ENCODE measurements at places on chromosomes 4 and X. TPM values are rescaled to one million over a fixed set of nuclear protein-coding genes. Genes with fewer than 3 reads are reported as not detected.
A peak's percentile ranks its signal among the peaks of the same experiment; 100 is the strongest.

RAI2 gene
- 0.50 TPM for total RNA-seq

GRCh38 chr4:23915459-23916132, 25.7 kb upstream of the PPARGC1A start:
- H3K4me3 ChIP-seq: no peak overlapping the region
- no peaks in the 10 kb centered on the region for H3K27me3 ChIP-seq
- no peak overlapping the region for H3K27ac ChIP-seq
- no peaks in the 10 kb centered on the region for H3K36me3 ChIP-seq
- H3K4me1 ChIP-seq: no peaks in the 10 kb centered on the region

DNA sequence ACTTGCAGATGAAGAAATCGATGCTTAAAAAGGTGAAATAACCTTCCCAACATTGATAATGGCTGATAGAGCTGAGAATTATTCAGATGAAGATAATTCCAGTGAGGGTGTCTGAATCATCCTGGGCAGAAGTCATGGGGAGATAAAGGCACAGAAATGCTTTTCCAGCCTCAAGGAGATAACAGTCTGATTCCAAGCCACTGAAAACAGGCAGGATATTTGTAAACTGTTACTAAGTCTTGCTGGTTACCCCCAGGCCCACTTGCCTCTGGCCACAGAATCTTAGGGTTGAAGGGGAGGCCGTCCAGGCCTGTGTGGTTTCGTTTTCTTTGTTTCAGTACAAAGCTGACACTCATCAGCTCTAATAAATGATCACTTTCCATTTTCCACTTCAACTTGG, 158.5 kb downstream of the SH3KBP1 start:
- peak; percentile 50 for DNase-seq
- peaks cover 4% of the 10 kb centered on the region for H3K4me1 ChIP-seq
- H3K27ac ChIP-seq: no peak overlapping the region
- no peaks in the 10 kb centered on the region for H3K27me3 ChIP-seq
- no peaks in the 10 kb centered on the region for H3K36me3 ChIP-seq
- H3K4me3 ChIP-seq: no peak overlapping the region

GRCh38 chrX:39840581-39841093, 257.1 kb downstream of the BCOR start:
- no peaks in the 10 kb centered on the region for H3K36me3 ChIP-seq
- no peak for DNase-seq
- H3K27me3 ChIP-seq: no peaks in the 10 kb centered on the region
- H3K27ac ChIP-seq: no peak overlapping the region
- no peaks in the 10 kb centered on the region for H3K4me1 ChIP-seq
